ENCODE measurements at places on chromosomes 5 and 9.

GRCh38 chr9:136880651-136881050 lies 5.7 kb upstream of the TRAF2 start:
- no peak for DNase-seq

DNA sequence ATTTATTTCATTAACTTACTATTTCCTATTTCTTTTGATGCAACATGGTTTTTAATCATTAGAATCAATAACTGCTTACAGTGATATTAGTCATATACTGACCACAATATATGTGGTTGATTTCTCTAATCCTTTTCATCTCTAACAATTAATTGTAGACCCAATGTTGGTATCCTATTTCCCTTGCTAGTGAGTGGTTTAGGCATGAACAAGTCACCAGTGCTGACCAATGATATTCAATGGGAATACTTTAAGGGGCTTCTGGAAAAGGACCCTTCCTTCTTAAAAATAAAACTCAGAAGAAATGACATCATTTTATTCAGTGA lies 672.4 kb upstream of the GRAMD2B start:
- DNase-seq, result no peak

GRCh38 chr9:83239747-83240146 lies 176.8 kb upstream of the RASEF start:
- DNase-seq, result no peak

DNA sequence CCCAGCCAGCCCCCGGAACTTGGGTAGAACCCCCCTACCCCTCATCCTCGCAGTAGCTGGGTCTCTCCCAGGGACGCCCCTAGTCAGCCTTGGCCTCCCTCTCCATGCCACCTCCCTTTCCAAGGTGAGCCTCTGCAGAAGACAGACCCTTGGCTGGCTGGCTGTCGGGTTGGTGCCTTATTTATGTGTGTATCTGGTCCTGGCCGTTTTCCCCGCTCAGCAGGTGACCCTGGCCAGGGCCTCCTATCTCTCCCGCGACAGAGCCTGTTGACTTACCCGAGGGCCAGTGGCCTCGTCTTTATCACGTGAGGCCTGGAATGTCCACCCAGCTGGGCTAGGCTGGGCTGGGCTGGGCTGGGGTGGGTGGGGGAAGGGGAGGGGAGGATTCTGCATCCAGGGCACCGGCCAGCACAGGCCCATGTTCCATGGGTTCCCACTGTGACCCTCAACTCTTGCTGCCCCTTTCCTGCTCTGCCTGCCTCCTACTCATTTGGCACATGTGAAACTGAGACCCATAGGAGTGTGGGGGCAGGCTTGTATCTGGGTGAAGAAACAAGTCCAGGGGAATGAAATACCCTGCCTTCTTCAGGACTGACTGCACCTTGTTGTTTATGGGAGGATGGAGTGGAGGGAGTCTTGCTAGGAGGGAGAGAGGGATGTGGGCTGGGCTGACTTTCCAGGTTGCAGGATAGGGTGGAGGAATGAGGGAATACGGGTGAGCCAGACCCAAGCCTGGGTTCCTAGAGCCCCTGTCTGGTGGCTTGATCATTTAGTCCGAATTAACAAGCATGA lies 3.1 kb downstream of the CXXC5 start:
- no peak for DNase-seq

DNA sequence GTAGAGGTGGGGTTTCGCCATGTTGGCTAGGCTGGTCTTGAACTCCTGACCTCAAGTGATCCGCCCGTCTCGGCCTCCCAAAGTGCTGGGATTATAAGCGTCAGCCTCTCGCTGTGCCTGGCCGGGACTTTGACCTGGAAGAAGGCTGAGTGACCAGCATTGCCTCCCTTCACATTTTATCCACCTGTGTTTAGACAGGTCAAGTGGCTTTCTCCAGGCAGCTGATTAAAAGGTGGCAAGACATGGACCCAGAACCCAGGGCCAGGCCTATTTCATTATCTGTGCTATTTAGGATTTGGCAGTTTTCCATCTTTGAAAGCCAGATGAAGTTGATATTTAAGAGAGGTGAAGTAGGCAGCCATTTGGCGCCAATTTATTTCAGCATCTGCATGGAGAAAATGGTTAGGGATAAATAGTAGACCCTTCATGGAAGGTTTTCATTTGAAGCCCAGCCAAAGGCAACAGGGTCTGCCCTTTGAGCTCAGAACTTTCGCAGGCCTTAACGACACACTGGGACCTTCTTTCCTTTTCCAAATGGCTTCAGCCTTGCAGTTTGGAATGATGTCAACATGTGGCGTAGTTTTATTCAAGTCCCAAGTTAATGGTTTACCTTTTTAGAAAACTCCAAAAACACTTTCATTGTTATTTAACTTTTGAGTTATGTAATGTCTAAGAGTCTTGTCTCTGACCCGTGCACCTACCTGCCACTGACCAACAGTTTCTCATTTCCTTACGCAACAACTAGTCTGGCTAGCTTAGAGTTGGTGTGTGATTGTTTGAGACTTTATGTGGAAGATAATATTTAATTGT lies 8.4 kb downstream of the DAPK1 start:
- no peak for DNase-seq

GRCh38 chr9:114050226-114050568 lies 27.9 kb downstream of the AMBP start:
- DNase-seq, result no peak

DNA sequence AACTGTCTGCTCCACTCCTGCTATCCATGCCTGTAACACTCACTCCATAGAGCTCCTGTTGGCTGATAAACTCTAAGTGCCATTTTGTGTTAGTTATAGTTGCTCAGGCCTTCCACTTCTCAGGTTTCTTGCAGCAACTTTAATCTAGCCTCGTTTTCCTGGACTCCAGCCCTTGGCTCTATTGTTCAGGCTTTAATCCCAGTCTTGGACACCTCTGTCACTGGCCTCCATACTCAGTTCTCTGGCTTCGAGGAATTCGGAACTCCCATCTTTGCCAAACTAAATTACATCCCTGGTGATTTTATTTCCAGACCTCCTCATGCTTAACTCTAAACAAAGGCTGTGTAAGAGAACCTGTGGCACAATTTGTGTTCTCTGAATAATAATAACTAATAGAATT lies 39.8 kb downstream of the EMB start:
- DNase-seq, result no peak

DNA sequence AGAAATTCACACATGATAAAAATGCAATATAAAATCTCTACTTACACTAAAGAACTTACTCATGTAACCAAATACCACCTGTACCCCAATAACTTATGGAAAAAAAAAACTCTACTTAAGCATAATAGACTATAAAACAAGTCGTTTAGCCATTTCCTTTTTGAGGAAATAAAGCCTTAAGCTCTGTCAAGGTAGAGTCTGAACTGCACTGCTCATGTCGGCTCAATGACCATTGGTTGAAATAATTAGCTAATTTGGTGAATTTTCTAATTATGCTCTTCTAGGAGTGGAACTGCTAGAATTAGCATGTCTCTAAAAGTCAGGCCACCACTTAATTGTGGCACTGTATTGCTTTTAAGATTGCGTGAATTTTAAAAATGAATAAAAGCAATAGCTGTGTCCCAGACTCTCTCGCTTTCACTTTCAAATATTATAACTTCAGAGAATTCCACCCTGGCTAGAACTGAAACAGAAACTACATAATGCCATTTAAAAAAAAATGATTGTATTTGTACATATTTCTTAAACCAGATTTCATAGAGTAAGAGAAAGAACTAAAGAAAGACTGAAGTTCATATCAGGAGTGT lies 113.0 kb upstream of the PCA3 start:
- DNase-seq, result no peak

GRCh38 chr9:113181165-113181564 lies 30.4 kb downstream of the SLC31A2 start:
- DNase-seq, result no peak

DNA sequence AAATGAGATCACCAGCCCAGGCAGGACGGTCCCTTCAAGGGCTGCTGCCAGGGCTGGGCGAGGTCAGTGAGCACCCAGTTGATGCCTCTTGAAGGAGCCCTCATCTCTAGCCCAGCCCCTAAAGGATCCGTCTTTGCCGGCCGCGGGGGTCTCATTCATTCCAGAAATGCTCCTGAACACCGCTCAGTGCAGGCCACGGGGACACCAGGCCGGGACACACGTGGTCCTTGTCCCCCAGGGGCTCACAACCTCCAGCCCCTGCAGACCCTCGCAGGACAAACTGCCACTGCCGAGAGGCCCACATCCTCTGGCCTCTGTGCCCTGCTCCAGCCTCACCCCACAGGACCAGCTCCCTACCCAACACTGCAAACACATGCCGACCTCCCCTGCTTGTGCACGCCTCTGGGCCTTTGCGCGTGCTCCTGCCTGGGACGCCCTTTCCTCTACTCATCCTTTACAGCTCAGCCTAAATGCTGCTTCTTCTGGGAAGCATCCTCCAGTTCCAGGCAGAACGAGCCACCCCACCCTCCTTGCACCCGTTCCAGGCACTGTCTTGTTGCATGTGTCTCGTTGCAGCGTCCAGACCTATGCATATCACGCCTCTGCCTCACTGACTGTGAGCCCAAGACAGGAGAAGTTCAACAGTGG lies 10.3 kb upstream of the LAMC3 start:
- DNase-seq, result no peak

DNA sequence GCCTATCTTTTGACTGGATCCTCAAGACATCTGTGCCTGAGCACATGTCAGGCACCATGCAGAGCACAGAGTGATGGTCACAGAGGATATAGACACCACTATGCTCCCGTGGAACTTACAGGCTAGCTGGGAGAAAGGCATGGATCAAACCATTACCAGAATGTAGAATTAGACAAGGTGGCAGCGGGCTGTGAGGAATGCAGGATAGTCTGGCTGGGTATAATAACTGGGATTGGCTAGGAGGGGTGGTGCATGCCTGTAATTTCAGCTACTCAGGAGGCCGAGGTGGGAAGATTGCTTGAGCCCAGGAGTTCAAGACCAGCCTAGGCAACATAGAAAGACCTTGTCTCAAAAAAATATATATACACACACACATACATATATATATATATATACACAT lies 50.3 kb downstream of the ASS1 start:
- no peak for DNase-seq

DNA sequence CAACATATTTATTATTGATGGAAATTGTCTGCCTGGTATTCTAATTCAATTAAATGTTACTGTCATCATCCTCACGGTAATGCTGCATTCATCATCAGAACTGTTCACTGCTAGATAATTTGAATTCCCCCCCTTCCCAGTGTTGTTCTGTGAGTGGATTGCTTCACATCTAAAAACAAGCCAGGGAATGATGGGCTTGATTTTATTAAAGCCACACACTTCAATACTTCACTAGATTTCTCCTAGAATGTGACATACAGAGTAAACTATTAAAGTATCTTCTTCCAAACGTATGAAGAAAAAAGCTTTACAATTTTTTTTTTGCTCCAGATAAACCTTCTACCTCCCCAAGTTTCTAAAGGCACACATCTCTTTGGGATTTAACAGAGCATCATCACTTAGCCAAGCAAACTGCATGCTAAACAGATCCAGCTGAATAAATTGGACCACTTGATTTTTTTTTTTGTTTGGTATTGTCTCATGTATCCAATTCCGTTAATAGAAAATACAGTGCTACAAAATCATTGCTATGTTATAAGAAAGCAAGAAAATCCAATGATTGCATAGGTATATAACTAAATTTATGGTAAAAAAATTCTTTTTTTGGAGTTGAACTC lies 692.4 kb downstream of the MTRR start:
- no peak for DNase-seq

DNA sequence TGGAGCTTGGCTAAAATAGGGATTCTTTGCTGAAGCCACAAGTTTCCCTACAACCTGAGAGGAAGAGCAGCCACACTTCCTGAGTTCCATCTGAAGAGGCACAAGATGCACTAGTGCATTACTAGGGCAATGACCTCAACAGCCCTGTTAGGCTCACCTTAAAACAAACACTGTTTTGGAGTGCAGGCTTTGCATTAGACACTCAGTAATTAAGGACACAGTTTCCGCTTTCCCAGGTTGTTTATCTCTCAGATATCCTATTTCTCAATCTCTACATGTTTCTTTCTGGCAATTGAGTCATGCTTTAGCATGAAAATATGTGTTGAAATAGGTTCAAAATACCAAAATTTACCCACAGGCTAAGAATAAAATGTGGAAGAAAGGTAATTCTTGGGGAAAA lies 34.2 kb downstream of the EMB start:
- no peak for DNase-seq

DNA sequence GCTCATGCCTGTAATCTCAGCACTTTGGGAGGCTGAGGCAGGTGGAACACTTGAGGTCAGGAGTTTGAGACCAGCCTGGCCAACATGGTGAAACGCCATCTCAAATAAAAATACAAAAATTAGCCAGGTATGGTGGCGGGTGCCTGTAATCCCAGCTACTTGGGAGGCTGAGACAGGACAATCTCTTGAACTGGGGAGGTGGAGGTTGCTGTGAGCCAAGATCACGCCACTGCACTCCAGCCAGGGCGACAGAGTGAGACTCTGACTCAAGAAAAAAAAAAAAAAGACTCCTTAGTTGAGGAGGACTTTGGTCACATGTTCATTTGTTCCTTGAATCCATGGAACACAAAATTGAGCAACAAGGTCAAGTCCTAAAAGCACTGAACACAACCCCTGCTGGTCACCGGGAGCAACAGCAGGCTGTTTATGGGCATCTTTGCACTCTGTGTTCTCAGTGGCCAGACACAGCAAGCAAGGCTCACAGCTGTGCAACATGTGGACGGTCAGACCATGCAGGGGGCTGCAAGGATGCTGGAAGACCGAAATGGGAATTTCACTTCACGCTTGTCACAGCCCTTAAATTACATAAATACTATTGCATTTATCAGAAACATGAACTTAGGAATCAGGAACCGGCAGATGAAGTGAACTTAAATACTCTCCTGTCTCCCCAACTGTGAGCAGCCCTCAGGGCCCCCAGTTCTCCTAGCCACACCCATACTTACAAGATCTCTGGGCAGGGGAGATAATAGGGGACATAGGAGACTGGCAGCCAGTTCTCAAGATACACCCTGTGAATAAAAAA lies 2.8 kb downstream of the GBGT1 start:
- DNase-seq, result no peak

DNA sequence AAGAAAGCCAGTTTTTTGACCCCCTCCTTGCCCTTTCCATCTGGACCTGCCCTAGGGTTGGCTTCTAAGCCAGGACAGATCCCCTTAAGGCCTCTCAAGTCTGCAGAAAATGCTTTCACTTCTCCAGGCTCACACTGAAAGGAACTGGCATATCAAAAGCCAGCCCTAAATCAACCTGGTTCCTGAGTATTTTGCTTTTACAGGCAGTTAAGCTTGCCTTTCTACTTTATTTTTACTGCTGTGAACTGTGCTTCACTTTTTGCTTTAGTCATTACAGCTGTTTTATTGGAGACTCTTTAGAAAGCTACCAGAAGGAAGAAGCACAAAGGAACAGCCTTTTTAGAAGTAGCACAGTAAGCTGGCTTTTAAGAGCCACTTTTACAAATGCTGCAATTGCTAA lies 5.0 kb downstream of the TARS1 start:
- no peak for DNase-seq

DNA sequence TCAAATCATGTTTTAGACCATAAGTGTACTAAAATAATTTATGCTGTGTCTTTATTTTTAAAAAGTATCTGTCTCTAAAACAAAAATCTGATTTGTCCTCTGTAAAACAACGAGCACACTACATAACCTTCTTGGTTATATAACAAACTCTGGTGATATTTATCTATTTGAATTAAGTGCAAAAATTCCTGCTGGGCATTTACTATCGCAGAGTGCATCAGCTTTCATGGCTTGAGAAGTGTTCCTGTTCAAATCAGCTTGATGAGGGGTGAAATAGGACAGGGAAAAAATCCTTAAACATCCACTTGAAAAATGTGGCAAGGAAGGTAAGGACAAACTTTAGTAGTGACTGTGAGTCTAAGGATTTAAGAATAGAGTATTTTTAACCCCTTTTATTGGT lies 65.3 kb downstream of the PRR16 start:
- no peak for DNase-seq

- DNase-seq, result no peak
Observed at GRCh38 chr9:673966-674526, 167.5 kb upstream of the DMRT1 start.

Data from effector memory CD8-positive, alpha-beta T cell (primary cell).